Hepatocyte (in vitro differentiated cells): ENCODE measurements at places on chromosomes 1 and 21. TPM values are rescaled to one million over a fixed set of nuclear protein-coding genes. Genes with fewer than 3 reads are reported as not detected.

The HPDL gene
- 3.9 and 6.2 TPM in 2 replicates for total RNA-seq

The CDC20 gene
- 12.2 and 13.6 TPM in 2 replicates for total RNA-seq

GRCh38 chr1:45141247-45142003, 65.0 kb downstream of the ZSWIM5 start:
- H3K36me3 ChIP-seq, result no peaks in the 10 kb centered on the region
- H3K4me3 ChIP-seq, result no peak overlapping the region
- DNase-seq, result no peak
- H3K27ac ChIP-seq, result no peak overlapping the region
- H3K4me1 ChIP-seq, result no peaks in the 10 kb centered on the region
- no peaks in the 10 kb centered on the region for H3K27me3 ChIP-seq

GRCh38 chr1:87450136-87450535, 121.5 kb downstream of the LMO4 start:
- H3K36me3 ChIP-seq, result no peaks in the 10 kb centered on the region
- H3K4me1 ChIP-seq, result peaks cover 16% of the 10 kb centered on the region
- no peak for DNase-seq
- H3K27ac ChIP-seq, result peak overlapping the region; percentile 4

The COL8A2 gene
- 32.6 and 44.8 TPM in 2 replicates for total RNA-seq
